ENCODE measurements at places on chromosomes 3 and 15.

GRCh38 chr3:59578129-59578528, 528.3 kb upstream of the CFAP20DC start:
- DNase-seq, result no peak

GRCh38 chr3:124577494-124578167, 152.6 kb upstream of the UMPS start:
- no peak for DNase-seq

- no peak for DNase-seq
Observed at GRCh38 chr3:171340434-171340833, 119.8 kb downstream of the TNIK start.

- DNase-seq, result no peak
Observed at GRCh38 chr3:160401291-160402095, 2.0 kb downstream of the SMC4 start.

GRCh38 chr3:56879436-56880215, 77.9 kb upstream of the ARHGEF3 start:
- no peak for DNase-seq

DNA sequence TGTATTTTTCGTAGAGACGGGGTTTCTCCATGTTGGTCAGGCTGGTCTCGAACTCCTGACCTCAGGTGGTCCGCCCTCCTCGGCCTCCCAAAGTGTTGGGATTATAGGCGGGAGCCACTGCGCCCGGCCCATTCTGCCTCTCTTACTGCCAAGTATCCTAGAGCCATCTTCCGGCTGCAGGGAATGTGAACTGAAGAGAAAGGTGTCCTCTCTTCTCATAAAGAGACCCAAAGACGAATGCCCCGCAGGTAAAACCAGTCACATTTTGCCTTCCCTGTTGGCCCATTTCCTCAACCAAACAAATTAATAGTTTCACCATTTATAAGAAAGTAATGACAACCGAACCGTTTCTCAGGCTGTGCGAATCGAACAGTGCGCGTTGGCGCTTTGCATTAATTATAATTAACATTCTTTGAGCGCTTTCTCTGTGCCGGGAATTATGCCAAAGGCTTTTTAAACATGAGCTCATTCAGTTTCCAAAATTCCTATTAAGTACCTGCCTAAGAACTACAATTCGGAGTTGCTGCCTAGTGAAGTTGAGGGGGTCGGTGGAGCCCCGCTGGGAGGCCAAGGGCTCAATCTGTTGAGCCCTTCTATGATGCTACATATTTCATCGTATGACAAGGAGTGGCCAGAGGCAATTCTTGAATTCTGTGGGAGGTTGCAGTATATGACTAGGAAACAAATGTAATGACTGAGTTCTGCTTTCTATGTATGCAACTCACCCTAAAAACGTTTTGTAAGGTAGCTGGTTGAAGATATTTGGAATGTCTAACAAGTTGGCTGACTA, 819 bp upstream of the RPL24 start:
- DNase-seq, result no peak

GRCh38 chr15:46856839-46857502, 860.3 kb upstream of the SEMA6D start:
- DNase-seq, result no peak

DNA sequence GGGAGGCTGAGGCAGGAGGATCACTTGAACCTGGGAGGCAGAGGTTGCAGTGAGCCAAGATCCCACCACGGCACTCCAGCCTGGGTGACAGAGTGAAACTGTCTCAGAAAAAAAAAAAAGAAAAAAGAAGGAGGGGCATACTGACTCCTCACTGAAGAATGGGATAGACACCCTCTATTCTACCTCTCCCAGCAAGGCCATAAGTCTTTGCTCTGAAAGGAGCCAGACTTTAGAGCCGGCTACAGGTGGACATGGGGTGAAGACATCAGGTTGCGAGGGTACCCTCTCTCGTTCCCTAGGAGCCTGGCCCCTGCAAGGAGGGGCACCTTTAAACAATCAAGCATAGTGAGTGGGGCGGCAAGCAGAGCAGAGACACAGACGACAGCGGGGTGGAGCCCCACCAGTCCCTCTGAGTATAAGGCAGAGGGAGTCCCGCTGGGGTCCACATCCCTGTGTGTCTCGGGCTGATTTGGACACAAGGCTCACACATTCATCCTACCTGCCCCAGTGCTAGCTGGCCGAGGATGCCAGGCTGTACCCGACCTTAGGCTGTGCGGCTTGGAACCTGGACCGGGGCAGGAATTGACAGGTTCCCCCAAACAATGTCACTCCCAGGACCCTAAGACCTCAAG, 1.1 kb downstream of the GRAMD2A start:
- no peak for DNase-seq

DNA sequence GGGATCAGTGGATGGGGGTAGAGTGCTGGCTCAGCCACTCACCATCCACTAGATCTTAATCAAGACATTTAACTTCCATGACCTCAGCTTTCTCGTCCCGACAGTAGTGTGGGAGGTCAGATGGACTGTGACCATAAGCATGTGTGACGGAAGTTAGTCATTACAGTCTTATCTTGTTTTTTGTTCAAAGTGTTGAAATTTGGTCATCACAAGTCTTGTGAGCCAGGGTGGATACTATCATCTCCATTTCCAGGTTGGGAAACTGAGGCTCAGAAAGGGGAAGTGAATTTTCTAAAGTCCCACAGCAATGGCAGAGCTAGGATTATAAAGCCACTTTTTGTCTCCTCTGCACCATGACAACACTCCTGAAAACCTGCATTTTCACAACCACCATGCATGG, 32.0 kb upstream of the ITGA11 start:
- no peak for DNase-seq

- peak; percentile 40 for DNase-seq
Observed at GRCh38 chr15:64246364-64247189, 83.8 kb upstream of the PPIB start.

GRCh38 chr3:168288511-168289401, 193.0 kb upstream of the GOLIM4 start:
- DNase-seq, result no peak

Measured in T1000 (cell line).